ENCODE measurements at places on chromosomes 5 and 9.

- no peak for DNase-seq
Observed at GRCh38 chr5:173972607-173972924, 16.4 kb upstream of the C5orf47 start.

DNA sequence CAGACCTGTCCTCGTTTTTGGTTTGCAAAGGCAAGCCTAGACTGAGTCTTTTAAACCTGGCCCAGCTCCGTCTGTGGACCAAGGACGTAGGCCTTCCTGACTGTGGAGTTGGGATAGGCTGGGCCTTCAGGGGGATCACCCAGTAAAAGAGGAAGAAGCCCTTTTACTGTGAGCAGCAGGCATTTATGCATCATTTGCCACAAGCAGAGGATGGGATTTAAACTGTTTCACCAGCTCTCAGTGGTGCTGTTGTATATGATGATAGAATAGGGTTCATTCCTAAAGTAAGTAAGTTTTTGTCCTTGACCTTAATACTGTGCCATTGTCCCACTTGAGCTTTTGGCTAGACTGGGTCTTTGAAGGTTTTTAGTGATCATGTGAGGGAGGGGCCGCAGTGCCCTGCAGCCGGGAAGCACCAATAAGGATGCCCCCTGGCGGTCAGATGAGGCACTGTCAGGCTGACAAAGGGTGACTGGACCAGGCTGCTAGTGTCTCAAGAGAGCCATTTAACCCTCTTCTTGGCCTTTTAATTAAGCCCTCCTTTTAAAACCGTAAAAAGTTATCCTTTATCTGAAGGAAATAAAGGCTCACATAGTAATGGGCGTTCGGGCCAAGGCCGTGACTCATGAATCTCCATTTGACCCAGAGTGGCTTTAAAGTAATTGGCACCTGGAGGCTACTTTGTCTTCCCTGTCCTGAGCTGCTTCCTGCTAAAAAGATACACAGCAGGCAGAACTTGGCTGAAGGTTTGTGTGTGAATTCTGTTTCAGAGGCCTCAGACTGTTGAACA lies 74.0 kb downstream of the UBAP1 start:
- DNase-seq: peak; percentile 22

DNA sequence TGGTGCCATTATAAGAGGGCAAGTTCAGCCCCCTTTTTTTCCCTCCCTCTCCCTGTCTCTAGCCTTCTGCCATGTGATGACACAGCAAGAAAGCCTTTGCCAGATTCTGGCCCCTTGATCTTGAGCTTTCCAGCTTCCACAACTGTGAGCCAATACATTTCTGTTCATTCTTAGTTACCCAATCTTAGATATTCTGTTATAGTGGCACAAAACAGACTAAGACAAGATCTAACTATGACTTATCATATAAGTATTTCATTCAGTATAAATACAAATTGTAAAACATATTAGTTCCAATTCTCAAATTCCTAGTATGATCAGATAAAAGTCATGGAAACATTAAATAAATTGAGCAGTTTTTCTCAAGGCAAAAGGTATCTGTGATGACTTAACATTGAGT lies 276.3 kb downstream of the COX7C start:
- DNase-seq: no peak

DNA sequence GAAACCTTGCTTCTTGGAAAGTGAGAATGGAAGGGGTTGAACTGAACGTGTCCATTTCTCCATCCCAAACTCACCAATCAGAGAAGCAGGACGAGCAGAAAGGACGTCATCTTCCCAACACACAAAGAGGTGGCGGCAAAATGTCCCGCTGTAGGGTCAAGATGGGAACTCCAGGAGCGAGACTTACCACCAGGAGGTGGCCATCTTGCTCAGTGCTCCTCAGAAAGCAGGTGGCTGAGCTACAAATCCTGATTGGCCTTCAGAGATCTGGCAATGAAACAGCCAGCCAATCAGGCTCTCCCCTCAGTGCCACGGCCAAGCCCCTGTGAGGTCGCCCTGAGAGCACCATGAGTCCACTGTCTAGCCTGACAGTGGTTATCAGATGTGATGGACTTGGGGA lies 259.0 kb downstream of the NDUFS4 start:
- DNase-seq: no peak

- DNase-seq: no peak
Observed at GRCh38 chr9:9620736-9621135, 992.1 kb downstream of the PTPRD start.

- DNase-seq: no peak
Observed at GRCh38 chr9:136121801-136122200, 3.1 kb upstream of the TMEM250 start.

DNA sequence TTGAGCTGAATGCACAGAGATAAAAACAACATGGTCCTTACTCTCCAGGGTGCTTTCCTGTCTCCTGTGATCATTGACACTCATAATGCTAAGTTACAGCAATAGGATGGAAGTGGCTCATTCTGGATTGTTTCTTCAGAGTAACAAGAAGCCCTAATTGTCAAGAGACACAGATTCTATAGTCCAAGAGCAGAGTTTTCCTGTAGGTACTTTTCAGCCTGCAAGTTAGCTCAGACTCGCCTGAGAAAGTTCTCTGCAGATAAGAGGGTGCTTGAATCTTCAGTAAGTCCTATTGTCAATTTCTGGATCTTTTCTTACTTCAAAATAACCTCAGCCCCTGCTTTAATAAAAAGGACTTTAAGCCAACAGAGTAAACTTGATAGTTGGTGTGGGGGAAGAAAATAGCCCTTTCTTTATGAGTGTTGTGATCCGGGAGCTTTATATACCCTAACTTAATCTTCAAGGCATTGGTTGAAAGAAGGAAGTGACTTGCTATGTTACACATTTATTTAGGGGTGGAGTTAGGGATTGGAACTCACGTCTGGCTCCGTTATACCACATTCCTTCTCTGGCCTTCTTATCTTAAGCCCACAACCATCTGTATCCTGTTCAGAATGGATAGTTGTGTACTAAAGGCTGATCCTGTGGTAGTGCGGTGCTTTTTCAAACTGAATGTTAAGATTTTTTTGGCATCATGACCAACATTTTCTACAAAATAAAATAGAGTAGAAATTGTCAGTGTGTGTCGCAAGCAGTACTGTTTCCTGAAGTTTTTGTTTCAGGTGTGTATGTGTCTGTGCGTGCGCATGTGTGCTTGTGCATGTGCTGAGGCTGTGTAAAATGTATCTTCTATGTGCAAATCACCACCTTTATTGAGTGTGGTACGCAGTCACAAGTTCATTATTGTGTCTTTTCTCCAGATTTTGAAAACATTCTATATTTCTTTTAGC lies 173.9 kb downstream of the WDR70 start:
- DNase-seq: no peak

GRCh38 chr9:99169982-99170761 lies 51.6 kb downstream of the ALG2 start:
- DNase-seq: no peak

GRCh38 chr5:65790371-65791163 lies 68.6 kb downstream of the NLN start:
- peak; percentile 18 for DNase-seq

DNA sequence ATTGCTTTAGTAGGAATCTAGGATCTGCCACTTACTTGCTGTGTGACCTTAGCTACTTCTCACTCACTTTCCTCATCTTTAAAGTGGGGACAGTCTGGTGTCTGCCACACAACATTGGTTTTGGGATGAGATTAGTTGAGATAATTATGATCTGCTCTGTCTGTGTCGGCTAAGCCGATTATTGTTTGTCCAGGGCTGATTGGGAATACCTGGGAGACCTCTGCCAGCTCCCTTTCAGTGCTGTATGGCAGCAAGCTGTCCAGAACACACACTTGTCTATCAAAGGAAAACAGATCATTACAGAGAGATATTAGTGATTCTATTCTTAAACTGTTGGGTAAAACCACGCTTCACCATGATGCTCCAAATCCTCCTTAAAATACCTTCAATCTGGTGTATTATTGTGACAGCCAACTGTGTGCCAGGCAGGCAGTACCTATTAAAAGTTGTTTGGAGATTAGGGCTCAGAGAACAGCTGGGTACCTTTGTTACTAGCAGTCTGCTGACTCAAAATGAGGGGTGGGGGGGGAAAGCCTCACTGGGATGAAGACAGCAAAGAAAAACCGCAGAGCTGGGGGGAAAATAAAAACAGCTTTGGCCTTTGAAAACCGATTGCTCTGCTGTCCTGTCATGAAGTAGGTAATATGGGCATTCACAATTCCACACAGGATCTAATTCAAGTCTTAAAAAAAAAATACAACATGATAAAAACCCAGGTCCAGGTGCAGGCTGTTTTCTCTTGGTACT lies 458.4 kb upstream of the C9orf72 start:
- DNase-seq: no peak

DNA sequence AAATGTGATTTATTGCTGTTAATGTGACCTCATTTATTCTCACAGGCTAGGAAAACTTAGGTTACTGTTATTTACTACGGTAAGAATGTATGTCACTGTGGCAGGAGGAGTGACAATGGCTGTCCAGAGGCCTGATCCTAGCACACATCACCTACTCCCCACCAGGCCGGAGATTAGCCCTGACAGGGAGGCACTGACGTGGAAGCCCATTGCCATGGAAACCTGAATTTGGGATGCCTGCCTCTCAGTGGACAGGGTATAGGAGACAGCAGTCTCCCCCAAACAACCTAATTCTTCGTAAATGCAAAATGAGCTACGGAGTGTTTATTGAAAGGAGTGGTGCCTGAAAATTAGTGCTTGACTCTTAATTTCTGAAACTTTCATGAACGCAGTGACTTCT lies 87.6 kb upstream of the SMARCA2 start:
- DNase-seq: no peak

DNA sequence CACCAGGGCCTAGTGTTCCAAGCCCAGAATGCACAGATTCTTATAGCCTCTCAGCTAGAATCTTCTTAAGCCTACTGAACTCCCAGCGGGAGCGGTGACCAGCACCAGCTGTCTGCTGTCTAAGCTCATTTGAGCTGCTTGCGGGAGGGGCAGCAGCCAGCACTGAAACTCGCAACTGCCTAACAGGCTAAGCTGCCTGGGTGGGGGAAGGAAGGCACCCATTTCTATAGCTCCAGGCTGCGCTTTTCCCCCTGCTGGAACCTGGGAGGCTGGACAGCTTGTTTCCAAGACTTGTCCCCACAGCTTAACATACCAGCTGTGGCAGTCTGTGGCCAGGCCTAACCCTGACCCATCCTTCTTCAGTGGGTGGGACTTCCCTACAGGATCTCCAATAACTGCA lies 512.9 kb downstream of the EFNA5 start:
- DNase-seq: no peak

- DNase-seq: no peak
Observed at GRCh38 chr9:30943446-30944224, 1440.8 kb upstream of the ACO1 start.

- no peak for DNase-seq
Observed at GRCh38 chr9:17319864-17320263, 185.0 kb downstream of the CNTLN start.

DNA sequence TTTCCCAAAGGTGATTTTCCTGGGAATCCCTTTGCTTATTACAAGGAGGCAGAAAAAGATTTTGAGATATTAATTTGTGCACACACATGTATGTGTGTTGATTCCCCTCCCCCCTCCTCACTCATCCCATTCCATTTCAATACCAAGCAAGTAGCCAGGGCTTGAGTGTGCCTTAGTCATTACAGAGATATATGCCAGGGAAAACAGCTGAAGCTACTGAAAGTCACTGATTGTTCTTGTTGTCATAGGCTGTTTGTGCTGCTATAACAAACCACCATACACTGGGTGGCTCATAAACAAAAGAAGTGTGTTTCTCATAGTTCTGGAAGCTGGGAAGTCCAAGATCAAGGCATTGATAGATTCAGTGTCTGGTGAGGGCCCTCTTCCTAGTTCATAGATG lies 158.6 kb downstream of the BAAT start:
- DNase-seq: no peak

GRCh38 chr5:157026789-157027424 lies 32.0 kb downstream of the HAVCR1 start:
- no peak for DNase-seq

- DNase-seq: no peak
Observed at GRCh38 chr5:76982450-76982849, 29.6 kb downstream of the CRHBP start.

- no peak for DNase-seq
Observed at GRCh38 chr5:78837836-78838235, 147.3 kb downstream of the ARSB start.

GRCh38 chr9:94761481-94761880 lies 35.0 kb downstream of the AOPEP start:
- DNase-seq: no peak

- DNase-seq: no peak
Observed at GRCh38 chr9:89863141-89863540, 258.3 kb downstream of the GADD45G start.

GRCh38 chr5:158752656-158752973 lies 347.1 kb downstream of the EBF1 start:
- DNase-seq: no peak

- DNase-seq: peak; percentile 38
Observed at GRCh38 chr9:93682155-93682968, 106.0 kb downstream of the PHF2 start.

DNA sequence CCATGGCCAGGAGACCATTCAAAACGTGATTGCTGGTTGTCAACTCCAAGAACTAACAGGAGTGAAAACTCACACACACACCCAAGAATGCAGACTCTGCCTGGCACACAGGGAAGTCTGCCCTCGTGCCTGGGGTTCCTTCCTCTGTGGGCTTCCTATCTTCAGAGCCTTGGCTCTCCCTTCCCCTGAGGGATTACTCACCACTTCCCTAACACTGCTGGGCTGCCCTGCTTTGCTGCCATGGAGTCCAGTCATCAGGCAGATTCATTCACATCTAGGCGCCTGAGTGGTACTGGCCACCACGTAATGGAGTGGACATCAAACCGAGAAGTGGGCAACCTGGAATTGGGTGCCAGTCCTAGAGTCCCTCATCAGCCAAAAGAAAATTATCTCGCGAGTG lies 76.4 kb upstream of the PRSS3 start:
- no peak for DNase-seq

DNA sequence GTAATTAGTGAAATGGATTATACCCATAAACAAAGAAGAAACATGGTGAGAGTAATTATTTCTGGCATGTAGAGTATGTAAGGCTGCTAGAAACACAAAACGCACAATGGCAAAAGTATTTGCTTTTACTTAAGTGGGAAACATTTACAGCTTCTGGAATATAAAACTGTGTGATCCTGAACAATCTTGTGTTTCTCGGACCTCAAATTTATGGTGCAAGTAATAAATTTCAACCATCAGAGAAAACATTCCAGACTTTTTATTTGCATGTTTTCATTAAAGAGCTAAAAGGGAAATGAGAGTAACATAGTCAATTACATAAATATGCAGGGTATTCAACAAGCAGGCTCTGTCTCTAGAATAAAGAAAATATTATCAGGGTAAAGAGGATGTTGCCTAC lies 17.2 kb upstream of the PRR16 start:
- DNase-seq: no peak

- DNase-seq: no peak
Observed at GRCh38 chr5:132458226-132458560, 32.4 kb downstream of the IRF1 start.

- DNase-seq: no peak
Observed at GRCh38 chr9:70444904-70445303, 30.4 kb upstream of the KLF9 start.

GRCh38 chr5:107331882-107332281 lies 338.9 kb downstream of the EFNA5 start:
- DNase-seq: no peak

DNA sequence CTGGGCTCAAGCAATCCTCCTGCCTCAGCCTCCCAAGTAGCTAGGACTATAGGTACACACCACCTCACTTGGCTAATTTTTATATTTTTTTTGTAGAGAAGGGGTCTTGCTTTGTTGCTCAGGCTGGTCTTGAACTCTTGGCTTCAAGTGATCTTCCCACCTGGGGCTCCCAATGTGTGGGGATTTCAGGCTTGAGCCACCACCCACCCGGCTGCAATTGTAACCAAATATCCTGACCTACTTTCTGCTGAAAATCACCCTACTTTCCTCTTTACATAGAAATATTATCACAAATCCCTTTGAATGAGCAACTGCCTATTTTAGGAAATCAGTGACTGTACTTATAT lies 59.6 kb upstream of the ZNF608 start:
- DNase-seq: no peak

Data from stimulated activated CD4-positive, alpha-beta T cell treated with anti-CD3 and anti-CD28 coated beads, TNF-alpha, amount 100 ng/mL, for 24 hours (primary cell).